Fibroblast of skin of left biceps (primary cell): ENCODE measurements at places on chromosomes 4 and X.
A peak's percentile ranks its signal among the peaks of the same experiment; 100 is the strongest.

- no peak for DNase-seq
Measured at GRCh38 chrX:141839856-141840255, 1.7 kb downstream of the MAGEC3 start.

DNA sequence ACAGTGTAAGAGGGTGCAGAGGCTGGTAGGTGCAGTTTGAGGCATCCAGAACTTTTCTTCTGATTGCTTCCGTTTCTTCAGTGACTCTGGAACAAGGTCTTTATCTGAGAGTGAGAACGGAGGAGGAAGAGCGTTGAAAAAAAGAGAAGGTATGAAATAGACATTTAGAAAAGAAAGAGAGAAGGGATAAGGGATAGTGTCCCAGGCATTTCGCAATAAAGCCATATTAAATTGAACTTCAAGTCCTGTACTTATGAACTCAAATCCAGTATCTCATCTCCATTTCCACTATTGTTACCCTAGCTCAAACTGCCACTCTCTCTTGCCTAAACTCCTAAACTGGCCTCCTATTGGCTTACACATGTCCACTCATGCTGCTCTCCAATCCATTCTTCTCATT, 36.7 kb downstream of the NPY2R start:
- DNase-seq, result no peak

DNA sequence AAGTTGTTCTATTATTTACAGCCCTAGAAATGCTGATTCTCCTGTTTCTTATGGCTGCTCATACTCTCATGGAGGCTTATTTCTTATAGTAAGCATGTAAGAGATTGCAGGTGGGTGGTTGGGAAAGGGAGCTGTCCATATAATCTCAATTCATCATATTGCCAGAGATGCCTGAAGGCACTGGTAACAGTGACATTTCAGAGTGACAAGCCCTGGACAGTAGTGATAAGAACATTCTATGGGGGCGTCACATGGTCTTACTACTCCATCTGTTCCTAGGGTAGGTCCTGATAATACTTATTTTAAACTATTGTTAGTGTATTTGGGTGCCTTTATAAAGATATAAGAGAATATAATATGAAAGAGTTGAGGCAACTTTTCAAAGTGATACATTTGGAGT, 171.5 kb downstream of the CFAP299 start:
- DNase-seq, result no peak

- DNase-seq, result peak; percentile 39
Measured at GRCh38 chrX:46376246-46376885, 168.9 kb downstream of the ZNF674 start.

- DNase-seq, result no peak
Measured at GRCh38 chr4:152674359-152674758, 5.4 kb downstream of the TMEM154 start.

- peak; percentile 26 for DNase-seq
Measured at GRCh38 chr4:112075129-112075753, 70.0 kb upstream of the FAM241A start.

GRCh38 chr4:127616898-127617297, 15.9 kb upstream of the INTU start:
- no peak for DNase-seq

GRCh38 chr4:105162123-105162796, 15.6 kb downstream of the TET2 start:
- DNase-seq, result no peak

- DNase-seq, result peak; percentile 19
Measured at GRCh38 chr4:173025131-173025530, 143.5 kb upstream of the GALNT7 start.
